ENCODE measurements at places on chromosomes 4 and X.

GRCh38 chr4:137576446-137576845, 44.2 kb upstream of the PCDH18 start:
- no peak for DNase-seq
- no peaks in the 10 kb centered on the region for H3K36me3 ChIP-seq
- no peak overlapping the region for H3K4me3 ChIP-seq
- H3K27me3 ChIP-seq, result no peaks in the 10 kb centered on the region
- H3K27ac ChIP-seq, result no peak overlapping the region
- H3K4me1 ChIP-seq, result no peaks in the 10 kb centered on the region

GRCh38 chr4:158277558-158277957, 67.3 kb downstream of the TMEM144 start:
- H3K36me3 ChIP-seq, result no peaks in the 10 kb centered on the region
- DNase-seq, result no peak
- no peaks in the 10 kb centered on the region for H3K4me1 ChIP-seq
- H3K27ac ChIP-seq, result no peak overlapping the region
- H3K4me3 ChIP-seq, result no peak overlapping the region

DNA sequence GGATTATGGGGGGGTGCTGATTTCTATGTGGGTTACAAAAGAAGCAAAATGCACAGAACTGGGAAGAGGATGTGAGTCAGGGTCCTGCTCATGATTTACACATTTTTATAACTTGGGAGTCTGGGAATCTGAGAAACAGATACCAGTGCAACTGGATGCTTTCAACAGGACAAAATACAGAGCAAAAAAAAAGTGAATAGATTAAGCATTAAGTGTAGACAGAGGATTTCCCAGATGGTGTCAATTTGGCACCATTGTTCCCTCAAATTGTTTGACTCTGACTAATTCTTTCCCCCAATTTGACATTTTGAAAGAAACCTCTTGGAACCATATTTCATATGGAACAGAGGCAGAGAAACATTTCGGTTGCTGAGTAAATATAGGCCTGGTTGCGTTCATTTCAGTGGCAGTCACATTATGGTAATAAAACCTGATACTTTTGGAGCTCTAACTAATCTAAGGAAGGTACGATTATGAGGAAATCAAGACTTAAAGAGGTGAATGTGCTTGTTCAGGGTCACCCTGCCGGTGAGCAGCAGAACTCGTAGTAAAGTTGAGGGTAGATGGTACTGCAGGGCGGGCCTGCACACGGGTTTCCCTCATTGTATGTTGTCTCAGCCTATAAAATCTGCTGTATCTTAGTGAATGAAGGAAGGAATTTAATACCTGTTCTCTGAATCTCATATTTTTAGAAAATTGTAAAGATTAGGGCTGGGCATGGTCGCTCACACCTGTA, 18.7 kb upstream of the CDKL5 start:
- DNase-seq, result no peak
- no peaks in the 10 kb centered on the region for H3K36me3 ChIP-seq
- H3K4me1 ChIP-seq, result no peaks in the 10 kb centered on the region
- H3K27ac ChIP-seq, result no peak overlapping the region

DNA sequence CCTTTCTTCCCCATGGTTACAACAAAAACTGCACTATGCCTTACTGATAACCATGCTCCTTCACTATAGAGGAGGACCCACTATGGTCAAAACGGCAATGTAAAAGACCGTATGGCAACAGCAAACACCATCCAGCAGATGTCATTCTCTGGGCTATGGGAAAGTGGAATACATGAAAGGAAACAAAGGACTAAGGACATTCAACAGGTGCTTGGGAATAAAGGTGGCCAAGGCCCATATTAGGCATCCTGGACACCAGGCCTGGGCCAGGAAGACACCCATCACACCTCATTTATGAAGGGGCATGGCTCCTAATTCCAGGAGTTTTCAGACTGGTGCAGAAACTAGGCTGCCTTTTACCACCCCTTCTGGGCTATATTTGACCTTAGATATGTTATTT, 268.4 kb downstream of the PPP3CA start:
- no peak for DNase-seq
- no peaks in the 10 kb centered on the region for H3K27me3 ChIP-seq
- no peak overlapping the region for H3K27ac ChIP-seq
- peaks cover 22% of the 10 kb centered on the region for H3K36me3 ChIP-seq
- peaks cover 8% of the 10 kb centered on the region for H3K4me1 ChIP-seq
- H3K4me3 ChIP-seq, result no peak overlapping the region

- no peaks in the 10 kb centered on the region for H3K36me3 ChIP-seq
- no peak for DNase-seq
- H3K4me1 ChIP-seq, result peaks cover 9% of the 10 kb centered on the region
- H3K4me3 ChIP-seq, result no peak overlapping the region
- H3K27me3 ChIP-seq, result no peaks in the 10 kb centered on the region
- no peak overlapping the region for H3K27ac ChIP-seq
Measured at GRCh38 chr4:110512901-110513300, 36.9 kb downstream of the ENPEP start.

GRCh38 chrX:131613260-131613659, 69.4 kb downstream of the OR13H1 start:
- DNase-seq, result no peak
- no peak overlapping the region for H3K4me3 ChIP-seq
- H3K27me3 ChIP-seq, result peaks cover 6% of the 10 kb centered on the region
- H3K36me3 ChIP-seq, result no peaks in the 10 kb centered on the region
- H3K27ac ChIP-seq, result no peak overlapping the region

GRCh38 chr4:77911842-77912450, 49.3 kb downstream of the MRPL1 start:
- peak; percentile 47 for DNase-seq
- peak overlapping the region; percentile 23 for H3K27ac ChIP-seq
- peak overlapping the region; percentile 19 for H3K4me3 ChIP-seq
- H3K27me3 ChIP-seq, result no peaks in the 10 kb centered on the region

DNA sequence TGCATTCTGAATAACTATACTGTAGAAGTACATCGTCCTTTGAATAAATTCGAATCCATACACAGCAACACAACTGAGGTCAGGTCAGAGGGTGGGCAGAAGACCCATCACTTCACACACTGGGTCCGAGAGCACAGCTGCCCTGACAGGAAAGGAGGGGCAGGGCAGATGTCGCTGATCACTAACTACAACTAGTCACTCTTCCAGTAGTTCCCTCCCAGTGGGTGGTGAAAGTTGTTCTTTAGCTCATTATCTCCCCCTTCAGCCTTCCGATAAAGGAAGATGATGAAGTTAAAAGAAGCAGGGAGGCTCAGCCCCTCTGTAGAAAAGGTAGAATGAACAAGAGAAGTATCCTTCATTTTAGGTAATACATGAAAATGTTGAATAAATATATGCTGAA, 278.9 kb downstream of the INPP4B start:
- no peak for DNase-seq
- H3K4me1 ChIP-seq, result no peaks in the 10 kb centered on the region
- H3K4me3 ChIP-seq, result no peak overlapping the region
- H3K36me3 ChIP-seq, result no peaks in the 10 kb centered on the region
- H3K27ac ChIP-seq, result no peak overlapping the region
- H3K27me3 ChIP-seq, result no peaks in the 10 kb centered on the region

DNA sequence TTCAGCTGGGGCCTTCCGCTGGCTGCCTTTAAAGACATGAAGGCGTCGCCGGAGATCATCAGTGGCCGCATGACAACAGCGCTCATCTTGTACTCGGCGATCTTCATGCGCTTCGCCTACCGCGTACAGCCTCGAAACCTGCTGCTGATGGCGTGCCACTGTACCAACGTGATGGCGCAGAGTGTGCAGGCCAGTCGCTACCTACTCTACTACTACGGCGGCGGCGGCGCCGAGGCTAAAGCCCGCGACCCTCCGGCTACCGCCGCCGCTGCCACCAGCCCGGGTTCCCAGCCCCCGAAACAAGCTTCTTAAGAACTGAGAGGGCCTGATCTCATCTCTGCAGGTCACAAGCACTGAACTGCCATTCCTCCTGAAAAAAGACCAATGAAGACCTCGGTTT, 437 bp downstream of the MPC1L start:
- no peak overlapping the region for H3K27ac ChIP-seq
- H3K27me3 ChIP-seq, result no peaks in the 10 kb centered on the region
- no peaks in the 10 kb centered on the region for H3K4me1 ChIP-seq

- H3K36me3 ChIP-seq, result no peaks in the 10 kb centered on the region
- DNase-seq, result peak; percentile 34
- no peak overlapping the region for H3K27ac ChIP-seq
- H3K4me3 ChIP-seq, result no peak overlapping the region
- no peaks in the 10 kb centered on the region for H3K4me1 ChIP-seq
Measured at GRCh38 chrX:23317799-23318724, 16.6 kb upstream of the PTCHD1 start.

DNA sequence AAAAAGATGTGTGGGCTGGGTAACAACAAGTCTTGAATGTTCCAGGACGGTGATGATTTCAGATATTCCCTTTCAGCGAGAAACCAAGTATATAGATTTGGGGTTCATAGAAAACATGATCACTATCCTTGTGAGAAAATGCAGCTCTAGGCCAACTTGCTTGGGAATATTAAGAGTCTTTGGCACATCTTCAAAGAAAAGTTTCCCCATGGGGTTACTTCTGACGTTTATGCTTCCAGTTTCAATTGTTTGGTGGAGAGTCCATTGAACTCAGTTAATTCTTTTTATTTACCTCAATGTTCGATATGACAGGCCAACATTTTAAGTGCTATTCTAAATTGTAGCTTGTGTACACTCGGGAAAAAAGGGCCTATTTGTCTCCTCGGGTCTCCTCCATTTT, 126.7 kb downstream of the NHS start:
- no peak overlapping the region for H3K27ac ChIP-seq
- no peak overlapping the region for H3K4me3 ChIP-seq
- H3K27me3 ChIP-seq, result no peaks in the 10 kb centered on the region
- H3K36me3 ChIP-seq, result no peaks in the 10 kb centered on the region
